Panc1 (cell line): ENCODE measurements at places on chromosomes 12 and 14.

DNA sequence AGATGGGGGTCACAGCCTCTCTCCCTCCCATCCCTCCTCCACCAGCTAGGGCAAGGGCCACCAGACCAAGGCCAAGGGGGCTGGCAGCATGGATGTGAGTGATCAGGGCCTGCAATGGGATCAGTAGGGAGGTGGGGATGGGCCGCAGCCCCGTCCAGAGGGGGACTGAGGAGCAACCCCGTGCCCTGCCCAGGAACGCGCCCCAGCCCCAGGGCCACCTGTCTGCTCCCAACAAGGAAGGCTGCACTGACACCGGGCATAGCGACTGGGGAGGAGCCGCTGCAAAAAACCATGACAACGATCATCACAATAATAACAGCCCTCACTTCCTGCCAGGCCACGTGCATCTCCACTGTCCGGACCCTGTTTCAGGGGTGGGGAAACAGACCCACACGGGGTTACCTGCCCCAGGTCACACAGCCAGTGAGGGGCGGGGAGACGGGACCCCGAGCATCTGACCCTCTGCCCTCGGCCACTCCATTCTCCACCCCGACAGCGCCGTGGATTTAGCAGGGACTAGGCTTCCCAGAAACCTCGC is 24.3 kb downstream of the NCOR2 start:
- no peak for DNase-seq

DNA sequence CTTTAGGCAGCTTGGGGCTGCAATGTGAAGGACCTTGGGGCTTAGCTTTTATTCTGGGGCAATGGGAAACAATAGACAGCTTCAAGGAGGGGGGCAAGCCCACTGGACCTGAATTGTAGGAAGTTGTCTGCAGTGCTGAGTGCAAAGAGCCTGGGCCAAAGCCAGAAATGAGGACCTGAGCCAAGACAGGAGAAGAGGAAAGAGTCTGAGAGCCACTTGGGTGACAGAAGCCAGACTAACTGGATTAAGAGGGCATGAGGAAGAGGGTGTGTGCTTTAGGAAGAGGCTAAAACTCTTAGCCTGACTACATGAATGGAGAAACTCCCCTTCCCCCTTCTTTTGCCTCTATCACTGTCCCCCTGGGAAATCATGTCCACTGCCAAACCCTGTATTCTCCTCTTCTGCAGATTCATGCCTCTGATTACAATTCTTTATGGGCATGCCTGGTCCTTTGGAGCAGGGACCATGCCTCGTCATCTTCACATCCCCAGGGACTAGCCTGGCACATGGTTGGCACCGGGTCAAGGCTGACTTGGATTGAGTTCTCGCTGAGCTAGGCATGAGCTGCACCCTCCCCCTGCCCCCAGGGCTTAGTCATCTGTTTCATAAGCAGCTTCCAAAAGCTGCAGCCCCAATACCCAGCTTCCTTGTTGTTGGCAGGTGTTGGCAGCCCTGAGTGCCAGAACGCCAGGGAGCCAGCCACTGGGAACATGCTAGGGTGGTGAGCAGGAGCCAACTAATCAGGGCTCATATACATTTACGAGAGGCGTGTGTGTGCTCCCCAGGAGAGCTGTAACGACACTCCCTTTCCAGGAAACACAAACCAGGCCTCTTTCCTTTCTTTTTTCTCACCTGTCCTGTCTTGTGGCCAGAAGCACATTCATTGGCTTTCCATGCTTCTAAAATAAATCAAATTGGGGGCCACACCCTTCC is 27.7 kb upstream of the JDP2 start:
- no peak for DNase-seq

- DNase-seq: no peak
These were observed 5.2 kb downstream of the TRAFD1 start for GRCh38 chr12:112130441-112130998.

- no peak for DNase-seq
These were observed 253.1 kb upstream of the BTG1 start for GRCh38 chr12:92398565-92399309.
